ENCODE measurements at places on chromosomes 6 and 20.
A peak's percentile ranks its signal among the peaks of the same experiment; 100 is the strongest.

- no peak for DNase-seq
Observed at GRCh38 chr6:141439513-141439912, 693.2 kb upstream of the GJE1 start.

DNA sequence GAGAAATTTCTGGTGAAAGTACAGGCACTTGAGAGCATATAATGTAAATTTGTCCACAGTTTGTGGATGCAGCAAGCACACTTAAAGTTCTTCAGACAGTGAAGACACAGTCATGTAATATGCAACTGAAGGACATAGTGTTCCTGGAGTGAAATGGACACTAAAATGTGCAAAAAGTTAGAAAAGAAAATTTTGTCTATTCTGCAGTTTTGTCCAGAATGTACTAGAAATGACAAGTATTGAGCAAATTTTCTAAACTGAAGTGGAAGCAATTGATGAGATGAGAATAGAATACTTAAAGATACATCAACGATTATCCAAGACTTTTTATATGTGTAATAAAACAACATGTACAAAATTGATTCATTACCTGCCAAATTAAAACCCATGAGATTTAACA is 647.0 kb upstream of the IMPG1 start:
- no peak for DNase-seq

DNA sequence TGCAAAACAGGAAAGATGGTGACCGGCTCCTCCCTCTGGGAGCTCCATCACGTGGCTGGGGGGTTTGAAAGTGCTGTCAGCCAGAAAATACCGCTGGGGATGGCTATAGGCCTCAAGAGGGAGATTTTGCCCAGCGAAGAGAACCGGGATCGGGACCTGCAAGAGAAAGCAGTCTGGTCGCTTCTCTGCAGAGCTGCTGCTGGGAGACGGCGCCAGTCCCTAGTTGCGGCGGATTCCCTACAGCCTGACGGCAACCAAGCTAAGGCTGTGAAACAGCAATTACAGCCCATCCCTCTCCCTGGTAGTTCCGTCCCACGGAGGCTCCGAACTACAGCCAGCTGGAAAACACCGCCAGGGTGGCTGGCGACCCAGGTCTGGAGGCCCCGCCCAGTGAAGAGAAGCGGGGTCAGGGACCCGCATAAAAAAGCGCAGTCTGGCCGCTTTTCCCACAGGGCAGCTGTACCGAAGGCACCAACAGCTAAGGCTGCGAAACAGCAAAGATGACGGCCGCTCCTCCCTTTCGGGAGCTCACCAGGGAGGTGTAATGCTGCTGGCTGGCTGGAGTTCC is 238.1 kb upstream of the IRAK1BP1 start:
- no peak for DNase-seq

- DNase-seq: no peak
Observed at GRCh38 chr6:70669133-70669532, 1.4 kb downstream of the SMAP1 start.

DNA sequence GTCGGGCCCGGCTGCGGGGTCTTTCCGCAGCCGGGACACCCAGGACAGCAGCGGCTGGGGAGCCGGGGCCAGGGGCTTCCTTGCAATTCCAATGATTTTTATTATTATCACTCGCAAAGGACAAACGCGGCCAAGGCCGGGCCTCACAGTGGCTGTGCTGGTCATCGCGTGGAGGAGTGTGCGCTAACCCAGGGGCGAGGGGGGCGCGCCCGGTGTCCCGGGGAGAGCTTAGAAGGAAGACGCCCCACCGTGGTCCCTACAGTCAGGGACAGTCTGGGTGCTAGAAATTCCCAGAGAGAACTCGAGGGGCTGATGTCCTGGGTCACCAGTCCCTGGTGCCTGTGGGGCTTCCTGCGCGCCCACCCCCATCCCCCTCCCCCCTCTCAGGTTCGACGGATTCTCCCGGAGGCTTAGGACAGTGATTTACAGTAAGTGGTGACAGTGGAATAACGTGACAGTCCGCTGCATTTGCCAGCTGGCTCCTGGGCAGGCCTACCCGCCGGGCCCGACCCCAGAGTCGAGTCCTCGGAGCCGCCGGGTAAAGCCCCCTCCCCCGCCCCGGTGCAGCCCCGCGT is 9.5 kb downstream of the FOXC1 start:
- no peak for DNase-seq

DNA sequence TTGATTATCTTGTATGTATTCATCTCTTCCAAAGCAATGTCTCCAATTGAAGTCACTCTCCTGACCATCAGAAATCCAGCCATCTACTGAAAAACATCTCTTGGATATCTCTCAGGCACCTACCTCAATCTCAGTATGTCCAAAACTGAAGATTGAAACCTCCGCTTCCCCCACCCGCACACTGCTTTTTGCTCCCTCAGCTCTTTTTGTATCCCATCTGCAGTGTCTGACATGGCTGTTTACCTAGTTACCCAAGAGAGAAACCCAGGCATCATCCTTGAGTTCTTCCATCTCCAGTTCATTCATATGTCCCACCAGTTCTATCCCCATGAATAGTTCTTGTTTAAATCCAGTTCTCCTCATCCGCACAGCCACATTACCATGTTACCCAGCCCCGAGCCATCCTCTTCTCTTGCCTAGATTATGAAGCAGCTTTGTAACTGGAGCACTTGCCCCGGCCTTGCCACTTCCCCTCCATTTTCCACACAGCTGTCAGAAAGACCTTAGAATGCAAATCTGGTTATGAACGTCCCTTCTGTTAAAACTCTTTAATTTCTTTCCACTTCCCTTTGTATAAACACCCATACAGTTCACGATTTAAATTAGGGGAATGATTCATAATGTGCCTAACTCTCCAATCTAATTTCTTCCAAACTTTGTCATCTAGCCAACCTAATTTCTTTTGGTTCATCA is 40.5 kb upstream of the GCLC start:
- DNase-seq: no peak

DNA sequence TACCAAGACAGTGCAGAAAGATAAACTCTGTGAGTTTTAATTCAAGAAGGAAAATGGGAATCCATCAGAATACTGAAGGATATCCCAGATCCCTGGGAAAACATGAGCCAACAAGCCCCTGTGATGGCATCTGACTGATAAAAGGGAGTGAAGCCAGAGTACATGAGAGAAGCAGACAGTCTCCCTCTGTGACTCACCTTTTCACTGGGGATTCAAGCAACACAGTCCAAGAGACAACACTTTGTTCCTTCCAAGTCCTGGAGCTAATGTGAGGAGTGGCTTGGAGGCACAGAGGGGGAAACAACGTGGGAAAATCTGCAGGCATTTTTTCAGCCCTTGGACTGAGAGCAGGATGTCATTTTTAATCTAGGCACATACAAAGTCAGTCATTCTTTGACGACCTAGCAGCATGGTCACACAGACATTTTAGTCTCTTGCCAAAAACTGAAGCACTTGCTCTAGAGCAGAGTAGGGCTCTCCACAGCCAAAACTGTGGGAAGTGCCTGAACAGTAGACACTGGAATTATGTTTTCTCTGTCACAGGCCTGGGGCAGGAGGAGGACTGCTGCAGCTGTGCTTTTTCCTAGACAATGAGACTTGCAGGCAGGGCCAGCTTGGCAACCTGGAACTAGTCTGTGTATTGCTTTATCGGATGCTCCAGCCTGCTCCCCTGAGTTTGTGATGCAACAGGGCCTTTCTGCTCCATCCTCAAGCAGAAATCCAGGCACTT is 465.0 kb upstream of the GJE1 start:
- no peak for DNase-seq

GRCh38 chr6:4603291-4603690 is 172.9 kb upstream of the CDYL start:
- DNase-seq: no peak

DNA sequence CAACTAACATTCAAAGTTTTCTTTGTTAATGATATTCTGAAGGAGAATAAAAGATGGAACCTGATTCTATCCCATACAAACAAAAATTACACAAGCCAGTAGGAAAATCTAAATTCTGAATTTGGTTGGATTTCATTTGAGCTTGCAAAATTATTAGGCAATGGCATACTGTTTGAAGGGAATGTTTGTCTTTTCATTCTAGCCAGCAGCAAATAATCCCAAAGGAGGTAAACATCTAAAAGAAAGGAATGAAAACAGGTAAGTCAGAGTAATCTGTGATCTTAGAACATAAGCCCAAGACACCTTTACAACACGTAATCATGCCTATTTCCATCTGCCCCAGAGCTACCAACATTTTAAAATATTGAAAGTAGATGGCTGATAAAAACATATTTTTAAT is 482.1 kb upstream of the CITED2 start:
- DNase-seq: no peak

DNA sequence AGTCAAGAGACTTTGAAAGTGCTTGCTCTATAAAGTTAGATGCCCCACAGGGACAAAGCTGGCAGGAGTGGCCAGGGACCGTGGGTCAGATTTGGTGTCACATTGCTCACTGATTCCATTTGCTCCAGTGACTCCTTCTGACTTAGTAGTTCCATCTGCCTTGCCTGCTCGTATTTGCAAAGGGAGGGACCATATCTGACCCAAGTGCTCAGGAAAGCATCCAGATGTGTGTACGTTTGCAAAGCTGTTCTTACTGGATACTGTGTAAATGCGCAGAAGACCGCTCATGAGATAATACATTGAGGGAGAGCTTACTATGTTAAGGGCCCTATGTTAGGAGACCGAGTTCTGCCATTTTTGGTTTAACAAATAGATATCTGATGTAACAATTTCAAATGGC is 21.2 kb upstream of the CCN6 start:
- no peak for DNase-seq

GRCh38 chr6:32970413-32971241 is 2.2 kb downstream of the BRD2 start:
- DNase-seq: peak; percentile 78
